NCI-H524 (cell line): ENCODE measurements at places on chromosomes 5 and 9.

GRCh38 chr5:13692172-13692571 lies 252.3 kb downstream of the DNAH5 start:
- DNase-seq, result no peak

GRCh38 chr9:113618836-113619490 lies 155.4 kb downstream of the RGS3 start:
- no peak for DNase-seq

- DNase-seq, result peak; percentile 38
These were observed 558 bp upstream of the SMAD5 start for GRCh38 chr5:136132087-136132486.

- DNase-seq, result no peak
These were observed 14.9 kb upstream of the C5orf63 start for GRCh38 chr5:127088251-127088650.

GRCh38 chr9:79984429-79985067 lies 412.8 kb downstream of the TLE4 start:
- no peak for DNase-seq

- no peak for DNase-seq
These were observed 93.4 kb downstream of the OSTF1 start for GRCh38 chr9:75181750-75182149.
